ENCODE measurements at places on chromosomes 1 and 21. TPM values are rescaled to one million over a fixed set of nuclear protein-coding genes. Genes with fewer than 3 reads are reported as not detected.
A peak's percentile ranks its signal among the peaks of the same experiment; 100 is the strongest.

The CCDC24 gene
- 21.9 TPM for total RNA-seq

The KIF14 gene
- total RNA-seq: 23.6 TPM

The CA14 gene
- total RNA-seq: not detected

- no peaks in the 10 kb centered on the region for H3K27me3 ChIP-seq
- no peaks in the 10 kb centered on the region for H3K4me1 ChIP-seq
- DNase-seq: no peak
- no peaks in the 10 kb centered on the region for H3K36me3 ChIP-seq
- H3K27ac ChIP-seq: no peak overlapping the region
These were observed 31.3 kb downstream of the NEK7 start for GRCh38 chr1:198187973-198188588.

DNA sequence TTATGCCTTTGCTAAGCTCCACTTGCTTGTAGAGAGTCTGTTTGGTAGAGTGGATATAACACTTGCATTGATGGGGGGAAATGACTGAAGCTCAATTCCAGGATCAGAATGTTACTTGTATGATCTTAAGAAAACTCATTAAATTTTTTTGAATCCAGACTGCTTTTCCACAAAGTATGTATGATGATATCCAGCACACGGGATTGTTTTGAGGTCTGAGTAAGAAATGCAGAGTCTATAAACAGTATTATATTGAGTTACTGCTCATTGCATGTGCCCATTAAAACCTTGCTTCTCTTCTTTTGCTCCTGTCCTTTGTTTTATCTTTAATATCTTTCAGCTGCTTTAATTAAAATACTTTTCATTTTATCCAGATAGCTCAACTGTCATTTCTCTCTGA lies 570.4 kb upstream of the ZRANB2 start:
- no peak overlapping the region for H3K4me3 ChIP-seq
- no peak for DNase-seq
- no peaks in the 10 kb centered on the region for H3K36me3 ChIP-seq
- H3K27me3 ChIP-seq: no peaks in the 10 kb centered on the region
- H3K27ac ChIP-seq: no peak overlapping the region

DNA sequence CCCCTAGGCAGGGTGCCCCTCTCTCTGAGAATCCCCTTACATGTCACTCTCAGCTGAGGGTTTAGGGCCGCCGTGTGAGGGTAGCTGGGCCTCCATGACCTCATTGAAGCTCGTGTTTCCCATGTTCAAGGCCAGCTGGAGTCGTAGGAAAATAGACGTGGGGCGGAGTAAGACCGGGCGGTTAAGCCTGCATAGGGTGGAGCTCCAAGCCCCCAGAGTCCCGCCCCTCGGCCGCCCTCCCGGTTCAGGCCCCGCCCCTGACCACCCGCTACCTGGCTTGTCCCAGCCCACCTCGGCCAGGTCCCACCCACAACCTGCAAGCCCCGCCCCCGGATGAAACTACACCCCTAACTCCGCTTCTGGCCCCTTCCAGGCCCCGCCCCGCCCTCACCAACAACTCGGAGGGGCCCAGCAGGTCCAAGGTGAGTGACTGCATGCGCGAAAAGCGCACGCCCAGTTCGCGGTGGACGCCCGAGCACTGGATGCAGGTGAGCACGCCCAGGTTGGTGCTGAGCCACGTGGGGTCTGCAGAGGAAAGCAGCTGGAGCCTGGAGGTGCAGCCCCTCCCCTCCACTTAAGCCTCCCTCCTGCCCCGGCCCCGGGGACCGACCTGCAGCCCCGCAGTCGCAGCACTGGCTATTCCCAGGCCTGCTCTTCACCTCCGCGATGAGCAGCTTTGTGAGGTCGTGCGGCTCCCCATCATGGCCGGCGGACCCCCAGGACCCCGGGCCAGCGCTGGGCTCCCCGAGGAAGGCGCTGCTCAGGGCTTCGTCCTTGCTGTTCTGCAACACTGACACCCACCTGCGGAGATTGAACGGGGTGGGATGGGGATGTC lies 12.2 kb upstream of the TCEA3 start:
- no peaks in the 10 kb centered on the region for H3K36me3 ChIP-seq
- no peak overlapping the region for H3K27ac ChIP-seq

DNA sequence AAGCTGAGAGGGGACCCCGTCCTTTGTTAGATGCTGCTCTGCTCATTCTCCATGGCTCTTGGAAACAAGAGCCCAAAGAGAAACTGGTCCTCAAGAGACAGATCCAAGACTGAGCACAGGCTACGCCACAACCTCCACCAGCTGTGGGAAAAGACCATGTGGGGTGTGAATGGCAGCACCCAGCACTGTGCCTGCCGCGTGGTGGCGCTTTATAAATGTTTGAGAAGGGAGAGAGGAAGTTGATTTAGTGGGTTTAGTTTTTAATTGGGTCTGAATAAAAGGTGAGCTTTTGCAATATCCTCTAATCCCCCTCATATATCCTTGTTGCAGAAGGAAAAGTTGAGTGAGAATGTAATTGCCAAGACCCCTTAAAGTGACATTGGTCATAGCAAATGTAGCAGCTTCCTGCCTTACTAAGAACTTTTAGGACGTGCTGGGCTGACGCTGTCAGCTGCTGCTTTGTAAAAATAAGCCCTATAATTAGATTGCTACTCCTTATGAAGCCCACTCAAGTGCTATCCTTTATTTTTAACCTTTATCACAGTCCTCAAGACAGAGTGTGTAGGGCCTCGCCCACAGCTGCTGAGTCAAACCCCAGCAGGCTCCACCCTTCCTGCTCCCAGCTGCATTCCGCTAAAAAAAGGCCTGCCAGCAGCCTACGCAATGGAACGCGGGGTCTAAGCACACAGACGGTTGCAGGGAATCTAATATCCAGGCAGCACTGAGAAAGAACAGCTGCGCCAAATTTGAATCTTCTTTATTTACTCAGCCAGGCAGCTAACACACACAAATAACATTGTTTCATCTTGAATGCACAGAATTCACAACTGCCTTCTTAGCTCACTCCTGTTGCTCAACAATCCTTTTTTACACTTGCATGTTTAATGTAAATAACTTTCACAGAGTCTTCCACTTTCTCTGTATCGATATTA lies 47.4 kb upstream of the PRDX6 start:
- peak overlapping the region; percentile 71 for H3K27ac ChIP-seq
- H3K4me3 ChIP-seq: peak overlapping the region; percentile 47
- H3K4me1 ChIP-seq: peaks cover 71% of the 10 kb centered on the region
- DNase-seq: peak; percentile 100

- no peaks in the 10 kb centered on the region for H3K27me3 ChIP-seq
- no peaks in the 10 kb centered on the region for H3K36me3 ChIP-seq
- peaks cover 7% of the 10 kb centered on the region for H3K4me1 ChIP-seq
- H3K4me3 ChIP-seq: no peak overlapping the region
- no peak overlapping the region for H3K27ac ChIP-seq
- no peak for DNase-seq
These were observed 11.5 kb upstream of the C1orf105 start for GRCh38 chr1:172408958-172409357.

DNA sequence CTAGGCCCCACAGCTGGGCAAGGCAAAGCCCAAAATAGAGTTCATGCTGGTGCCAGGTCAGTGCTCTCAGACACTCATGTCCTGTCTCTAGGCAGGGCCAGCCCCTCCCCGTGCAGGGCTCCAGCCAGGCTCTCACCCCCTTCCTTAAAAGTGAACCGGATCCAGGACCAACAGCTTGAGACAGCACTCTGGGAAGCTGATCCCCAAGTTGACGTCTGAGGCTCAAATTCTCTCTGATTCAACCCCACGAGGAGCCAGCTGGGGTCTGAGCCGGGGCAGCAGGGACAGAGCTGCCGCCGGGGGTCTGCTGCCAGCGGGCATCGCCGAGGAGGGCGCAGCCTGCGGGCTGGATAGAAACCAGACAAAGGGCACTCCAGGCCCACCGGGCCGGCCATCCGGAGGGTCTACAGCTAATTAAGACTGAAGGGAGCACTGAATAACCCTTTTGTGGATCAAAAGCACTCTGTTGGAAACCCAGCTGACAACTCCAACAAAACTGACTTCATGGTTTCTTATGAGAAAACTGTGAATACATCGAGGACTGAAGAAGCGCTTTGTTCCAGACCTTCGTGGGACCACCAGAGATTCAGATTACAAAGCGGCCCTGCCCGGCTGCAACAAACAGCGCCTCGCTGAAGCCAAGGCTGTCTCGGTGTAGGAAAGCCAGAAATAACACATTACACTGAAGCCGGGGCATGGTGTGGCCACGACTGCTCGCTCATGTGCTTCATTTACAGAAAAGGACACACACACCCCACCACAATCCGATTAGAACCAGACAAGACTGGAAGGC lies 95.8 kb downstream of the PSMG1 start:
- H3K27ac ChIP-seq: no peak overlapping the region
- peaks cover 18% of the 10 kb centered on the region for H3K4me1 ChIP-seq
- no peaks in the 10 kb centered on the region for H3K27me3 ChIP-seq
- no peak for DNase-seq

- no peaks in the 10 kb centered on the region for H3K36me3 ChIP-seq
- no peak for DNase-seq
- no peak overlapping the region for H3K27ac ChIP-seq
- peaks cover 6% of the 10 kb centered on the region for H3K4me1 ChIP-seq
- no peak overlapping the region for H3K4me3 ChIP-seq
- no peaks in the 10 kb centered on the region for H3K27me3 ChIP-seq
These were observed 5.1 kb upstream of the HNRNPU start for GRCh38 chr1:244869364-244869827.

DNA sequence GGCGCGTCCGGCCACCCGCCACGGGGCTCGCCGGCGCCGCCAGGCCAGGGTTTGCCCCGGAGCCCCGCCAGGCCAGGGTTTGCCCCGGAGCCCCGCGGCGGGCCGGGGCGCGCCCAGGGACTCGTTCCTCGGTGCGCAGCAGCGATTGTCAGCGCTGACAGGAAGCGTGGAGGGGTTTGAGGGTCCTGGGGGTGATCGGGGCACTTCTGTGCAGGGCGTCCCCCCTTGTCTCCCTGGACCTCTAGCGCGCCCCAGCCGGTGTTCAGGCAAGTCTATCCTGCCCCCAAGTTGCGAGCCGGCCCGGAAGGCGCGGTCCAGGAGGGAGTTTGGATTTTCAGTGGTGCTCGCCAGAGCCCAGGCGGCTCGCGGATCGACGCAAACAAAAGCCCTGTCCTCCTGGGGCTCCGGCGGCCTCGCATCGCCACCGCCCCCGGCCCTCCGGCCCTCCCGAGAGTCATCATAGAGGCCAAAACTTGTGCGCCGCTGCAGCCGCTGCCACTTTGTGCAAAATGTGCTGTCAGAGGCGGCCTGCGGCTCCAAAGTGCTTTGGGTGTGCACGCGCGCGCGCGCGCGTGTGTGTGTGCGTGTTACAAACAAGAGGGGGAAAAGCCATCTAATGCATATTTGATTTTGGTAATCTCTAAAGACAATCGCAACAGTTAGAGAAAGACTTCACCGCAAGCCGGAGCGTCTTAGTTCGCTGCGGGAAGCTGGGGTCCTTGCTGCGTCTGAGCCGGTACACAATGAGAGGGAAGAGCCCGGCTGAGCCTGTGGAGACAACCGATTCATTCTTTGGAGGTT lies 1.0 kb downstream of the ROR1 start:
- peak; percentile 53 for DNase-seq
- H3K27ac ChIP-seq: peak overlapping the region; percentile 72
- H3K36me3 ChIP-seq: no peaks in the 10 kb centered on the region
- peak overlapping the region; percentile 88 for H3K4me3 ChIP-seq
- H3K27me3 ChIP-seq: no peaks in the 10 kb centered on the region
- H3K4me1 ChIP-seq: peaks cover 34% of the 10 kb centered on the region
